ENCODE measurements at places on chromosomes 11 and 22.
A peak's percentile ranks its signal among the peaks of the same experiment; 100 is the strongest.

GRCh38 chr11:73243093-73243485 lies 25.0 kb downstream of the P2RY2 start:
- DNase-seq: no peak

DNA sequence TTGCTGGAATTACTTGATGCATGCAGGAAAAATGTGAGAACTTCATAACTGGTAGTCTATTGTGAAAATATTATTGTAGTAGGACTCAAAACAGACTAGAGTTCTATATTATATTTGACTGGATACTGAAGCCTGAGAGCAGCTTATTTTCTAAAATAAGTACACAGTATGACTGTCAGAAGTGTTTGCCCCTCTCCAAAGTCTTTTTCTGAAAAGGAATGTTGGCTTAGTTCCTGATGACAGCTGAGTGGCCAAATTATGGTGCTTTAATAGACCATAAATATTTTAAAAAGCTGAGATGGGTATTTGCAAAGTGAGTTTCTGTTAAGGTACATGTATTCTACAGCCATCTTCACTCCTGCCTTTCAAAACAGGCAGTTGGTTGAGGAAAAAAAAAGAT lies 13.1 kb downstream of the ZBED5 start:
- DNase-seq: no peak

- no peak for DNase-seq
Observed at GRCh38 chr11:16280256-16280682, 76.1 kb downstream of the SOX6 start.

GRCh38 chr22:19152942-19153883 lies 3.1 kb upstream of the GSC2 start:
- DNase-seq: no peak

- DNase-seq: no peak
Observed at GRCh38 chr11:12684315-12684714, 10.1 kb downstream of the TEAD1 start.

DNA sequence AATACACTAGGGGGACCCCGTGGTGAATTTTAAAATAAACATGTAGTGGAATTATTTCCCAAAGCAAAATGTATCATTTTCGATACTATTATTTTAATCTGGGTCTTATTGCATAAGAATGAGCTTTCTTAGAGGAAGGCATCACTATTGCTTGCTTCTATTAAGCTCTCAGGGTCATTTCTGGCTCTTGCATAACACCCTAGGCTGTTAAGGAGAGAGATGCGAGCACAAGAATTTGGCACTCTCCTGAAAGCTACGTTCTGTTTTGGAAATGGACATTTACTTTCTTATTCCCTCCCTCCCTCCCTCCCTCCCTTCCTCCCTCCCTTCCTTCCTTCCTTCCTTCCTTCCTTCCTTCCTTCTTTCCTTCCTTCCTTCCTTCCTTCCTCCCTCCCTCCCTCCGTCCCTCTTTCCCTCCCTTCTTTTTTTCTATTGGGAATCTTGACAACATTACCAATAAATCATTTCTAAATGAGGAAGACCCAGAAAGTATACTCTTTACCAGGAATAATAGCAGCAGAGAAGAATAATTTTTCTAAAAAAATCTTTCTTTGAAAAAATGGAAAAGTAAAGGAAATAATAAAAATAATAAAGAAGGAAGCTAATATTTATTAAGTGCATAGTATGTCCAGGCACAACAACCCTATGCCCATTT lies 83.6 kb upstream of the BDNF start:
- no peak for DNase-seq

GRCh38 chr11:2584812-2585565 lies 114.8 kb downstream of the KCNQ1OT1 start:
- DNase-seq: no peak

- DNase-seq: no peak
Observed at GRCh38 chr11:77203901-77204753, 76.1 kb downstream of the MYO7A start.

DNA sequence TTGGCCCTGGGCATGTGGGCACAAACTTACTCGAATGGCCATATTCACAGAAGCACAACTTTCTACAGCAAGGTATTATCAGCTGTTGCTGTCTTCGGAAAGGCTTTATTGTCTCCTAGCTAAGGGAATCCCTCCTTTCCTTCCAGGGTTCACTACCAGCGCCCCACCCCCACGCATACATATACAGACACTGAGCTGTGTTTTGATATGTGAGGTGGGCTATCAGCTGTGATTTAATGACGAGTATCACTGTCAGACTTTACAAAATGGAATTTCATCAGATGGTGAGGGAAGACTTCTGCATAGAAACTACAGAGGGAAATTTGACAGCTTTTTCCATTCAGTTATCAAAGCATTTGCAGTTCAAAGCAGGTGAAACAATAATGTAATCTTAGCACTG lies 730.2 kb downstream of the NTM start:
- DNase-seq: no peak

GRCh38 chr22:29665486-29665885 lies 54.3 kb upstream of the CABP7 start:
- DNase-seq: no peak

- DNase-seq: peak; percentile 33
Observed at GRCh38 chr11:117072517-117073461, 25.4 kb downstream of the SIK3 start.

- DNase-seq: no peak
Observed at GRCh38 chr11:72308226-72309073, 64.5 kb upstream of the PHOX2A start.

DNA sequence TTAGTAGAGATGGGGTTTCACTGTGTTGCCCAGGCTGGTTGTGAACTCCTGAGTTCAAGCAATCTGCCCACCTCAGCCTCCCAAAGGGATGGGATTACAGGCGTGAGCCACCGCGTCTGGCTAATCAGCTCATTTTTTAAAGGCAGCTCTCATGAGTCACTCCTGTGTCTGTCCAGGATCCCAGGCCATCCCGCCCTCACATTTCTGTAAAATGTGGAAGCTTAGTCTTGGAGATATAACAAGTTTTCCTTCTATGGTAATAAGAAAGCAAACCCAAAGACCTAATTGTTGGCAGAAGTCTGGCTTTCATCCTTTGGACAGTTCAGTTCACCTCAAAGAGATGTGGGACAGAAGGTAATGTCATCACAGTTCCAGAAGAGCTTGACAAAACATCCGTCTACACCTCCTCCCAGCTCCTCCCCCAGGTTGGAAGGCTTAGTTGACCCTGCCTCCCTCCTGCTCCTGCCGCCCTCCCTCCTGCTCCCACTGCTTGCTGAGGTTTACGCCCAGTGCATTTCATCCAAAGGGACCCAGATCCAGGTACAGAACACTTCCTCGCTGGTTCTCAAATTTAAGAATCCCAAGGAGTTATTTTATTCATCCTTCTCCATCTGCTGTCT lies 6.4 kb downstream of the DRD2 start:
- no peak for DNase-seq

GRCh38 chr11:4936745-4937144 lies 10.7 kb downstream of the OR51A4 start:
- DNase-seq: no peak

DNA sequence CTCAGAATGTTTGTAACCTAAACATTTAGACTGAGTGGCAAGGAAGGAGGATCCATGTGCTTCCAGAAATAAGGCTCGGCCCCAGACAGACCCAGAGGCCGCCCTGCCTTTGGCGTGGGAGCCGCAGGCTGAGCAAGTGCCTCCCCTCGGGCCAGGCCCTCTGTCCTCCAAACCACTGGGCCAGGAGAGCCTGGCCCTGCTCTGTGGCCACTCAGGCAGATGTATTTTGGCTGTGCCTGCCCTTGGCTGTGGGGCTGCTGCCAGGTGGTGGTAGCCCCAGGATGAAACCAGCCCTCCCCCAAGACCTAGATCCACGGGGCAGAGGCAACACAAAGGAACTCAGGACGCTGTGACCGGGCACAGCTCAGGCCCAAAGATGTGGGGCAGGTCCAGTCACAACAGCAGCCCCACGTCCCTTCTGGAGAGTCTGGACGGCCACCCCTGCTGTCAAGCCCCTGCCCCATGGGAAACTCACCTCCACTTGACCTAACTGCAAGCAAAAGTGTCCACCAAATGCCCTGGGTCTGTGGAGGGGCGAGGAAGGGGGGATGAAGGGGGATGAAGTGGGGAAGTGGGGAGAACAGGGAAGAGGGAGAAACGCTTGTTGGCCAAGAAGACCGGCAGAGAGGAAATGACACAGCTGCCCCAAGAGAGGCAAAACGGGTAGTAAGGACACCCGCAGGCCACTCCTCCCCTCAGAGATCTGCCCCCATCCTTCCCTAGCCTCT lies 24.0 kb downstream of the PISD start:
- DNase-seq: no peak

- DNase-seq: no peak
Observed at GRCh38 chr11:119765628-119766027, 36.6 kb upstream of the NECTIN1 start.

GRCh38 chr22:46905415-46905814 lies 143.0 kb downstream of the TBC1D22A start:
- DNase-seq: no peak

- no peak for DNase-seq
Observed at GRCh38 chr11:113001709-113002108, 40.5 kb downstream of the NCAM1 start.

DNA sequence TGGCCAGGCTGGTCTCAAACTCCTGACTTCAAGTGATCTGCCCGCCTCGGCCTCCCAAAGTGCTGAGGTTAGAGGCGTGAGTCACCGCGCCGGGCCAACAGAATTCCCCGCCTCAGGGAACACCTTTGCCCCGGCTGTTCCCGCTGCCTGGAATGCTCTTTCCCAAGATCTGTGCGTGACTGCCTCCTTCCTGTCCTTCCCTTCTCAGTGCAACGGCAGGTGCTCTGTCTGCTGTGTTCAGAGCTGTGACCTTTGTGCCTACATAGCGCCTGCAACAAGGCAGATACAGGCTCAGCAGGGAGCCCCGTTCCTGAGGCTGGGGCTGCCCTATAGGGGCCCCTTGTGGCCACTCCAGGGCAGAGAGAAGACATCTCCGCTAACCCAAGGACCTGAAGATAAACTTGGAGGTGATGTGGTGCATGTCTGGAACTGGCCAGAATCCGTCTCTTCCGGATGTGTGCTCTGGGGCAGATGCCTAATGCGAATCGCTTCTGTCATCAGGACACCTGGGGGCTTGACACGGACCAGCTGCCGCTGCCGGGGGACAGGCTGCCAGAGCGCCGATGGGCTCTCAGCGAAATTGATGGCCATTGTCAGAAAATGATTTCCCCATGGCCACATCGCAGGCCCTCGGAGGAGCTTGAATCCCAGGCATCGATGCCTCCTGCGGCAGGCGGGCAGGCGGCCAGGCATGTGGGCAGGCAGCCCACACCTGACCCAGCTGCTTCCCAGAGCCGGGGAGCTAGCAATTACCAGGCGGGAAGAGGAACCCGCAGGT lies 43.5 kb upstream of the TCF20 start:
- DNase-seq: peak; percentile 64

DNA sequence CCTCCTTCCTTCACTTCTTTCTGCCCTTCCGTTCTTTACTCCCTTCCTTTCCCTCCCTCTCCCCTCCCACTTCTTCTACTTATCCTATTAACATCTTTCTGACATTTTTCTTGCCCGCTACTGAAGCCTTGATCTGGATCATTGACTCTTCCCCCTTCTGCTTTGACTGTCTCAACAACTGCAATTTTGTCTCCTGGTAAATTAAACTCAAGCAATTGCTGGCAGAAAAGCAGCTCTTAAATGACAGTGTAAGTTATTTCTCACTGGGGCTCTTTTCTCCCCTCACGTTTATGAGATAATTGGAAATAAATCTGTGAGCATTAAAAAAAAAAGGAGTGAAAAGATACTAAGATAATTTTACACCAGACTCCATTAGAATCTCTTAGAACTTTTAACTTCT lies 120.0 kb downstream of the SLC17A6 start:
- DNase-seq: no peak

DNA sequence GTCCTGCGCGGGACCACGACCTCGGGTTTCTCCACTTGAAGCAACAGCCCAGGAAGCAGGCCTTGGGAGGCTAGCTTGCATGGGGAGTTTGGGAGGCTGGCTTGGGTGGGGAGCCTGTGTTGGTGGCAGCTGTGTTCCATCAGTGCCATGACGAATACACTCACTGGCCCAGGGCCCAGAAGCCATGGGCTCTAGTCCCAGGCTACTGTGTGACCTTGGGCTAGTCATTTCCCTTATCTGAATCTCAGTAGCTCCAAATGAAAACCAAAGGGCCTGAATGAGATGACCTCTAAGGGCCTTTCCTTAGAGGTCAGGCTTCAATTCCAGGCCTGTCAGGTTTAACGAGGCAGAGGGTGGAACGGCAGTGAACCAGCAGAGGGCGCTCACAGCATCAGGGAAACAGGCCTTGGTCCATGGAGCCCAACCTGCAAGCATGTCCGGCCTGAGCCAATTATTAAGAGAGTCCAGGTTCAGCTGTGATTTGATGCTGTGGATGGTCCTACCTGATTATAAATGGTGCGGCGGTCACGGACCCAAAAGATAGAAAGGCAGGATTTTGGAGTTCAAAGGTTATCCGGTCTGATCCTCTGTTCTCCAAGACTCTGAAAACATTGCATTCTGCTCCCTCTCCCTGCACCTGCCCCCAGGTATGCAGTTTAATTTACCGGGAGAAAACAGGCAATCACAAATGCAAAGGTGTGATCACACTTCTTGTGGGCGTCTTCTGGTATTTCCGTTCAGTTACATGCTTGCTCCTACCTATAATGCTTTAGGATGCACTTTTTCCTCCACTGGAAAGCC lies 15.9 kb downstream of the PTPN5 start:
- peak; percentile 63 for DNase-seq

GRCh38 chr11:128687321-128687720 lies 6.6 kb upstream of the FLI1 start:
- DNase-seq: no peak

GRCh38 chr11:18105802-18106574 lies at the start of gene SAAL1:
TSS of gene SAAL1 (minus strand) at chr11:18106082. CDS start at chr11:18106041, 41 bp downstream.
- DNase-seq: peak; percentile 93

- peak; percentile 75 for DNase-seq
Observed at GRCh38 chr11:2898366-2899079, 12.9 kb upstream of the CDKN1C start.

- DNase-seq: no peak
Observed at GRCh38 chr11:130798280-130798679, 118.0 kb downstream of the SNX19 start.

GRCh38 chr22:30206944-30207343 lies 39.6 kb downstream of the LIF start:
- no peak for DNase-seq

DNA sequence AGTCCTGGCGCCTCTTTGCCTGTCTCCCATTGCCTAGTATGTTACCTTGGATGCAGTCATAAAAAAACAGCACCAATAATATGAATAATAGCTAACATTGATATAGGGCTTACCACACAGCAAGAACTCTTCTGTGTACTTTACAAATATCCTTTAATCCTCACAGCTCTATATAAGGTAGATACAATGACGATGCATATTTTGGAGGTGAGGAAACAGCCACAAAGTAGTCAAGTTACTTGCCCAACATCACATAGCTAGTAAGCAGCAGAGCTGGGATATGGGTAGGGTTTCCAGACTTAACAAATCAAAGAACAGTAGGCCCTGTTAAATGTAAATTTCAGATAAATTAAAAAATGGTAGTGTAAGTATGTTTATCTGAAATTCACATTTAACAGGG lies 128.8 kb downstream of the ST3GAL4 start:
- DNase-seq: no peak

DNA sequence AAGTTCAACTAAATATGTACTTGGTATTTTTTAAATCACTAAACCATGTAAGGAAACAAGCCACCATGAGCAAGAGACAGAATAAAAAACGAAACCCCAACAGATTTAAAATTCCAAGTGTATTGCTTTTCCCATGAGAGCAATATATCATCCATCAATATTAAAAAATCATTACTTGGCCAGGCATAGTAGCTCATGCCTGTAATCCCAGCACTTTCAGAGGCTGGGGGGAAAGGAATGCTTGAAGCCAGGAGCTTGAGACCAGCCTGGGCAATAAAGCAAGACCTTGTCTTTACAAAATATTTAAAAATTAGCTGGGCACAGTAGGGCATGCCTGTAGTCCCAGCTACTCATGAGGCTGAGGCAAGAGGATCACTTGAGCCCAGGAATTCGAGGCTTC lies 190.8 kb downstream of the TTC28 start:
- DNase-seq: no peak
